ENCODE measurements at places on chromosomes 7 and 10.

DNA sequence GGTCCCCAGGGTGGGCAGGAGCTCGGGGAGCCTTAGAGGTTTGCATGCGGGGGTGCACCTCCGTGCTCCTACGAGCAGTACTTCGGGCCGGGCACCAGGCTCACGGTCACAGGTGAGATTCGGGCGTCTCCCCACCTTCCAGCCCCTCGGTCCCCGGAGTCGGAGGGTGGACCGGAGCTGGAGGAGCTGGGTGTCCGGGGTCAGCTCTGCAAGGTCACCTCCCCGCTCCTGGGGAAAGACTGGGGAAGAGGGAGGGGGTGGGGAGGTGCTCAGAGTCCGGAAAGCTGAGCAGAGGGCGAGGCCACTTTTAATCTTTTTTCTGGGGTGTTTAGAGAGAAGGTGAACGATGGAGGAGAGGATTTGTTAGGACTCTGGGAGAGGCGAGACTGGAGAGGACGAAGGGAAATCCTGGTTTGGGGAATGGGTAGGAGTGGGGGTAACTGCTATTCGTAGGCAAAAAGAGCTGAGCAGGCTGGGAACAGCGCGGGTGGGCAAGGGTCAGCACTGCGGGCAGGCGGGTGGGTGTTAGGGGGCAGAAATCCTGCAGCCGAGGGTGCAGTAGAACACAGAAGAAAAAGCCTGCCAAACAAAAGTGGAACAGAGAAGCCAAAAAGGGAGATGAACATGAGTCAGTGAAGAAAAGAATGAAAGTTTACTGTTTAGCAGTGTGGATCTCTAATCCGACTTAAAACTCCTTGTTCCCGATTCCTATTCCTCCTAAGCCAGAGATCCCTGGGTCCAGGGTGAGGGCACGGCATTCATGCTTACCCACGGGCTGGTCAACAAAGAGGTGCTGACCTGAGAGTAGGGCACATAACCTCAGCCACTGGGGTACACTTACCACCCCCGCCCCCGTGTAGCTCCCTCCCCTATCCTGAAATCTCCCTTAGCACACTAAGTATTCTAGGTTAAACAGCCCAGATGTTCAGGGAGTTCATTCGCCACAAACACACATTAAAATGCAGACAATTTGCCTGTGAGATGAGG lies 26.9 kb downstream of the PRSS2 start:
- no peak for DNase-seq

GRCh38 chr7:52857367-52857766 lies 178.1 kb upstream of the POM121L12 start:
- no peak for DNase-seq

- DNase-seq: no peak
Measured at GRCh38 chr7:27602766-27603165, 59.9 kb downstream of the HIBADH start.

DNA sequence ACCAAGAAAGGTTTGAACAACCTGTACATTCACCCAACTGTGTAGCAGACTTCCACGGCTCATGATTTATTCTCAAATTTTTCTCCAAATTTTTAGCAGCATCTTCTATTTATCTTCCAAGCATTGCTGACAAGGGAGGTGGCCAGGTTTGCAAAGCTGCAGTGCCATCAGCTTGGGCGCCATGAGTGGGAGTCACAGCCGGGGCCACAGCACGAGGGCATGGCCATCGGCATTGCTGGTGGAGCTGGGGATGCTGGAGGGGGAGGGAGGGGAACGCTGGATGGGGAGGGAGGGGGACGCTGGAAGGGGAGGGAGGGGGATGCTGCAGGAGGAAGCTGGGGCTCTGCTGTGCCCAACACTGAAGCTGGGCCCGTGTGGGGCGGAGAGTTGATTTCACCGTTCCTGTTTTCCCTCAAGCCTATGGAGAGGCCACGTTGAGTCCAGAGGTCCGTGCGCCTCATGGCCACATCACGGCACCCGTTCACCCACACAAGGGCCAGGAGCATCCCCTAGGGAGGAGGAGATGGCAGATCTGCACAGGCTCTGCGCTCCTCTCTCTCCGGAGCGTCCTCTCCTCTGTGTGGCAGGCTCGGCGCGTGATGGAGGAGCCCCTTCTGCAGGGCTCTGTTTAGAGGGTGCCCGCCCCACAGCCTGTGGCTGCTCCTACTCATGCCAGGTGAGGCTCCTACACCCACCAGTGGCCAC lies 520.2 kb downstream of the DNAJB6 start:
- no peak for DNase-seq

DNA sequence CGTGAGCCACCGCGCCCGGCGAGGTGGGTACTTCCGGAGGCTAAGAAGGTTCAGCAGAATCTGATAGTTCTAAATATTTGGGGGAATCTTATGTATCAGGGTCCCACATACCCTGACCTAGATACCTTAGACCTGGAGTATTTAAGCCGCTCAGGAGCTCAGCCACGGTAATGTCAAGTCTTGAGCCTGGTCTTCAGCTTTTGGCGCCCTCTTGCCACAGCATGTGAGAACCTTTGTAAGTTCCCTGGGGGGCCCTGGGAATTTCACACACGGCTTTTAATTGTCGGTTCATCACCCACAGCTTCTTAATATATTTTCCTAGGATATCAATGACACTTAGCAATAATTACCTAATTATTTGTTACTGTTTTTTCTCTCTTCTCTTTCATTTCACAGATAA lies 324.3 kb upstream of the GALNT17 start:
- no peak for DNase-seq

GRCh38 chr7:14389595-14389994 lies 400.1 kb upstream of the ETV1 start:
- DNase-seq: no peak

DNA sequence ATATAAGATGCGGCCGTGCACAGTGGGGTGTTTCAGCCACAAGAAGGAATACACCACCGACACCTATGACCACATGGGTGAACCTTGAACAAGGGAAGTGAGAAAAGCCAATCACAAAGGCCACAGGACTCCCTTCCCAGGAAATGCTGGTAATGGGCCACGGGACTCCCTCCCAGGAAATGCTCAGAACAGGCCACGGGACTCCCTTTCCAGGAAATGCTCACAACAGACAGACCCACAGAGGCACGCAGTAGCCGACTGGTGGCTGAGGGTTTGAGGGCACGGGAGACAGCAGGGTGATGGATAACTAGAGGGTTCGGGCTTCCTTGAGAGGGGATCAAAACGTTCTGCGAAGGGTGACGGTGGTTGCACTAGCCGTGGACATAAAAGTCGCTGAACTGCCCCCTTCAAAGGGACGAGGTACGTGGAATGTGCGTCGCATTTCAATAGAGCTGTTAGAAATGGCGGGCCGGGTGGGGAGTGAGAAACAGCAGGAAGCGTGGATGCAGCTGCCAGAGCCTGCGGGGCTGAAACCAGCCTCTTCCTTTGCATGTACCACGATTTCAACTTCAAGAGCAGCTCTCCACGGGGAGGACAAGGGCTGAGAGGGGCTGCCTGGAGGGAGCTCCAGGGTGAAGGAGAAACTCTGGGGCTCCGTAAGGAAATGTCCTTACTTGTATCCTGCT lies 274.0 kb downstream of the ELFN1 start:
- no peak for DNase-seq

DNA sequence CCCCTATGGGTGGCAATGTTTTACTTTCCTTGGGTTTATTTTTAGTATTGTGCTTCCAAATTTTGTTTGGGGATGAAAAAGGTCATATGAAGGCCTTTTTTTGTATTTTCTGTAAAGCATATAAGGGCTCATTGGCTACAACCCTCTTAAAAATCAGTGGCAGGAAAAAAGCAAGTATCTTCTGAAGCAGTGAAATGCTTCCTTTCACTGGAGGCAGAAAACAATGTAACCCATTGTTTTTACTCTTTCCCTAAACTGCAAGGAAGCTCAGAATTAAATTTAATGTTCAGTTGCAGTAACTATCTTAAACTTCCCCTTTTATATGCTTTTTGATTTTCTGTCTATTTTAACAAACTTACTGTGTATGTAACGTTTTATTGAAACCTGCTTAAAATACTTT lies 148.7 kb upstream of the LYZL1 start:
- DNase-seq: no peak
